Activated effector memory CD4-positive, alpha-beta T cell treated with anti-CD3 and anti-CD28 coated beads, Interleukin-2, amount 50 U/mL, for 16 hours (primary cell): ENCODE measurements at places on chromosomes 2 and 18.

DNA sequence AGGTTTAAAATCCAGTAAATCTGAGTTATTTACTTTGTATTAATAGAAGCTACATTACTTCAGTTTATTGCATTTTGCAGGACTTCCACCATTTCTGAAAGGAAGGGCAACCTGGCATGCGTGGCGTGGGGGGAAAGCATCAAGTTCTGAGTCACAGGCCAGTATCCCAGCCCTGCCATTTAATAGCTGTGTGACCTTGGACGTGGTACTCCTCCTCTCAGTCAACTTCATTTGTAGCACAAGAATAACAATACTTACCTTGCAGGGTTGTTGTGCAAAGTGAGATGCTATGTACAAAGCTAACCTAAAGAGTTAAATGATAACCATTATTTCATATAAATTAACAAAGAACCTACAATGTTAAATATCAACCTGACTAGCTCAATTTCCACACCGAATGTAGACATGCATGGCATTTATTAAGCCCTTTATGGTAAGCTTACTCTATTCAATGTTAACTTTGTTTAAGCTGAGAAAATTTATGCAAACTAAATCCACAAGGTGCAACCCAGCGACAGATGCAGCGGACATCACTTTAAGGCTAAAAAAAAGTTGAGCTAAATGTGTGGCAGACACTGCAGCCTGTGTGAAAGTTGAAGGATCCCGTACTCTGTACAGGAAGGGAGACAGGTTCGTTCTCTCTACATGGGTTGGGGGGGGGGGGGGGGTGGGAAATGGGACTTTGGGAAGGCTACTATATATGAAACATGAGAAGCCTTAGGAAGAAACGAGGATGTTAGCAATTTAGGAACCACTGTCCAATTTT, 17.2 kb upstream of the STPG4 start:
- DNase-seq, result no peak

DNA sequence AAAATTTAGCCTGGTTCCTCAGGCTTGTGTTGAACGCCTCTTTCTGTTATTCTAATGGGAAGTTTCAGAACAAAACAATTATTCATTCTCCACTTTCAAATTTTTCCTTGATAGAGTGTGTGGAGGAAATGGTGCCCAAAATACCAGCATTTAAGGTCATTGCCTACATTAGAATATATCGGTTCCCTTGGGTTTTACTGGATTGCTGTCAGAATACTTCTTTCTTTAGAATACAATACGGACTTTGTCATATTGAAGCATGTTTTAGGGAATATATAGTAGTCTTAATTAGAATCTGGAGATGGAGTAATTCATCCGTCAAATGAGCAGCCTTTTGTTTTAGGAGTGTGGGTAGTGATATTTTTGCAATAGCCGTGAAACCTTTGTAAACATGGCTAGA, 13.3 kb downstream of the LIMS1 start:
- DNase-seq, result no peak

DNA sequence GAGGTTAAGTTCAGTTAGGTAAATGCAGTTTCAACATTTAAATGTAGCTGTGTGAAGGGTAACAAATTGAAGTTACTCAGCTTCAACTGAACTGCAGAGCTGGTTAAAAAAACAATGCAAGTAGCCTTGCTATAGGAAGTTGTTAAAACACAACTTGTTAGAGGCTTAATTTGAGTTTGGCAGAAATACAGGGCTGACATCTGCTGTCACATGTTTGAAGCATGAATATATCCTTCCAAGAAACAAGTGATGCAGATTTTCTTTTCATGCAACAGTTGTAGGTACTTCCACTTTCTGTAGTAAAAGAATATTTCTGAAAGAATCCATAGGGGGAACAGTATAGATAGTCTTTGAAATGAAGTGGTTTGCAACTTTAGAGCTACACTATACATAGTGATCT, 208.7 kb upstream of the RASGRP3 start:
- DNase-seq, result no peak

DNA sequence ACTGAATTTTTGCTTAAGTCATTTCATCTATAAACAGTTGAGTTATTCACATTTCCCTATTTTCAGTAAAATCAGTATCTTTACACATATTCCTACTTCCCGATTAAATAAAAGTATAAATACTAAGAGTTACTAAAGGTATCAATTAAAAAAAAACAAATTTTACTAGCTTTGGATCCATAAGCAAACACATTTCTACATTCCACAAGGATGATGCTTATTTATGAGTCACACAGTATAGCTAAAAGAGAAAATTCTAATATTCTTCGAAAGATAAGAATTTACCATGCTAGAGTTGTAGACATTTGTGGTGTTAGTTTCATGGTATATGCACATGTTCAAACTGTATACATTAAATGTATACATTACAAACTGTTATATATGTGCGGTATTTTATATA, 23.7 kb downstream of the PGAP1 start:
- no peak for DNase-seq

GRCh38 chr18:10378688-10379420, 75.6 kb upstream of the APCDD1 start:
- DNase-seq, result no peak

DNA sequence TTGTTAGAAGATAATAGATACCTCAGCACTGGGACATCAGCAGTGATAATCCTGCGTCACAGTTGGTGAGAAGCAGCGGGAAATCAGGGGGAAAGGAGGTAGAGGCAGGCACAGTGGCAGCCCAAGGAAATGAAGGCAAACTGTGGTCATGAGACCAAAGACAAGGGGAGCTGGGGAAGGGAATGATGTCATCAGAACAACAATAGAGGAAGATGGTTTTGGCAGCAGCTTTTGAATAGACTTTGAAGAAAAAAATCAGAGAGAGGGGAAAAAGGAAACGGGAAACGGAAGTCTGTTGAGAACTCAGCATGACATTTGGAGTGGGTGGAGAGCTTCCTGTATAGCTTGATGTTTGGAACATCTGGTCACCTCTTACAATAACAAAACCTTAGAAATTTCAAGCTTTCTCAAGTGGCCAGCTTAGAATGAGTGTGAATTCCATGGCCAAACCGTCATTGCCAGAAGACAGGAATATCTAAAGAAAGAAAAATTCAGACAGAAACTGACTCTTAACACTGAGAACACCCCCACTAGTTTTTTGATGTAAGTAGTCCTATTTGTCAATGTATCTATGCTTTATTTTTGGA, 18.4 kb upstream of the YES1 start:
- DNase-seq, result peak; percentile 69

DNA sequence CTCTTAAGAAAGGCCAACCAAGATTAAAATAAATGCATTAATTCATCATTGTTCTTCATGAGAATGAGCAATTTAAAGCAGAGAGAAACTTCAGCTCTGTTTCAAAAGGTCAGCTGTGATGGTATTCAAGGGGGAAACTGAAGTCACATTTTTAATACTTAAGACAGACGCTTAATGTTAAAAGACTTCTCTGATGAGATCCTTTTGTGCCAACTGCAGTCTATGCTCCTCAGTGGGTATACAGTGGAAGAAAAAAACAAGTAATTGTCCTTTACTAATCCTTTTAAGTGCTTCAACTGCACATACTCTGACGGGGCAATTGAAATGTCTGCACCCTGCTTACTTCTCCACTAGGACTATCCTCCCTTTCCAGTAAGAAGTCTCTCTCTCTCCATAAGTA, 309.7 kb downstream of the GULP1 start:
- DNase-seq, result no peak

DNA sequence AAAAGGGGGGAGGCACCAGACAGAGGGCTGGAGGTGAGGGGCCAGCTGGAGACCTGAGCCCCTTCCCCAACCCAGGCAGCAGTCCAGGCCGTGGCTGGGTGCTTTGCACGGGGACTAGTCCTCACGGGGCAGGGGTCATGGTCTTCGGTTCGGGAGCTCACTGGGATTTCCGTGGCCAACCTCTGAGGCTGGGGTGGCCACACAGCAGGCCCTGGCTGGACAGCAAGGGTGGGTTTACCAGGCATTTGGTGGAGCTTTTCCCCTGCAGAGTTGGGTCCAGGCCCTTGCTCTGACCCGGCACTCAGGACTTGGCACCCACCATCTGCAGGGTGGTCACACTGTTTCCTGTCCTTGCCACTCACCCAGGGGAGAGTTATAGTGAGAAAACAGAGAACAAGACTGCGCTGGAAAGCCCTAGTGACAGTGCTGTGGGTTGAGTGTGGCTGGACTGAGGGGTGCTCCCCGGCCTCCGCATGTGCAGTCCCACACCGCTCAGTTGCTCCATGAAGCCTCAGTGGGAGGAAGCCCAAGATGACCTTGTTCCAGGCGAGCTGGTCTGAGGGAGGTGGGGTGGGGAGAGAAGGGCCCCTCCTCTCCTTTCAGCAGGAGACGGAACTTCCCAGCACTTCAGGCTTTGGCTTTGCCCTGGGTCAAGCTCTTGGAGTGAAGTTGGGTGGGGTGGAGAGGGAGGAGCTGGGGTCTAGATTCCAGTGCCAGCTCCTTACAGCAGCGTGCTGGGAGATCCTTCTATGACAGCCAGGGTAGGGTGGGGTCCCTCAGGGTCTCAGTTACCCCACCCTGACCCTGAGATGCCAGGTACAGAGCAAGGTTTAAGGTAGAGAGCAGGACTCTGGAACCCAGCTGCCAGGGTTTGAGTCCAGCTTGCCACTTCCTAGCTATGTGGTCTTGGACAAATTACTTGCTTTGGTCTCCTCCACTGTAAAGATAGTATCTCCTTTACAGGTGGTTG, 219.8 kb downstream of the DYSF start:
- DNase-seq, result peak; percentile 60

- DNase-seq, result no peak
These were observed 9.5 kb upstream of the RPRM start for GRCh38 chr2:153488072-153488471.

GRCh38 chr2:62787386-62787785, 81.9 kb downstream of the EHBP1 start:
- DNase-seq, result no peak

- no peak for DNase-seq
These were observed 120.1 kb downstream of the CACNB4 start for GRCh38 chr2:151978709-151979108.

DNA sequence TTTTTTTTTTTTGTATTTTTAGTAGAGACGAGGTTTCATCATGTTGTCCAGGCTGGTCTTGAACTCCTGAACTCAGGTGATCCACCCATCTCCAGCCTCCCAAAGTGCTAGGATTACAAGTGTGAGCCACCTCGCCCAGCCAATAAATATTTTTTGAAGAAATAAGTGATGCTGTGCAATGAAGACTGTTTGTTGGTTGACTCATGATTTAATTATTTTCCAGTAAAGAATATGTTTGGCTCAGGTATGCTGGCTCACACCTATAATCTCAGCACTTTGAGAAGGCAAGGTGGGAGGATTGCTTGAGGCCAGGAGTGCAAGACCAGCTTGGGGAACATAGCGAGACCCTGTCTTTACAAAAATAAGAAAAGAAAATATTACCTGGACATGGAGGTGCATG, 41.8 kb upstream of the LPIN2 start:
- no peak for DNase-seq

DNA sequence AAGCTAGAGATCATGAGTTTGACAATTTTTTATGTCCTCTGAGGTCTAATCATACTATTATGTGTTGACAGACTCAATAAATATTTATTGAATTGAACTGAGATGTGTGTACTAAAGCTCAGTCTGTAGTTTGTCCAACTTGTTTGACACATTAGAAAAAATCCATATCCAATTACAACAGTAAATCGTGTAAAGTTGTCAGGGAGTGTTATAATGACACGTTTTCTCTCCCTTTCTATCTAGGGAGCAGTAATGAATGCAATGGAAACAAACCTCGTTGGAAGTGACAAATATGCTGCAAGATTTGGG, 28.4 kb downstream of the ITGA4 start:
- no peak for DNase-seq

DNA sequence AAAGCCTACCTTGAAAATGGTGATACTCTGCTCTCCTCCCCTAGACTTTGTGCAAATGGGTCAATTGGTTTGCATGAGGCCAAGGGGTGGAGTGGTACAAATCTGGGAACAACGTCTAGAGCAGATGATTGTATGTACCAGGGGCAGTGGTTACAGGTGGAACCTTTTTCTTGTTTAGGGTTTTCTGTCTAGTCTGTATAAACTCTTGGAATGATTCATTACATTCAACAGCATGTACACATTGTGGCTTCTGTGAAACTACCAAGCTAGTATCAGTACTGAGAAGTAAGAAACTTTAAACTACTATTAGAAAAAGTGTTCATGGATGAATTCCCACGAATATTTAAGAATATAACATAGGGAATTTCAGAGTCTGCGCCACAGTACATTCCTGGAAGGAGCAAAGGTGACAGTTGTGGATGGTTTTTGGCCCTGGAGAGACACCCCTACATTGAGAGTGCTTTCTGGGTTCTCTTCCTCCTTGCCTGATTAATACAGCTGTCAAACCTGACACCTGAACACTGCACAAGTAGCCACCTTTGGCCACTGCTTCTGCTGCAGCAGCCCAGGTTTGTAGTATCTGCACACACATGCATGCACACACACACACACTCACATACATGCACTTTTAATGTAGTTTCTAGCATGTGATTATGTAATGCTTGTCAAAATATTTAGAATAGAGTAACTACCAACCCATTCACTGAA, 30.0 kb downstream of the CFAP221 start:
- no peak for DNase-seq

GRCh38 chr2:109305490-109306167, 176.6 kb downstream of the SH3RF3 start:
- DNase-seq, result no peak

GRCh38 chr2:239179851-239180371, 220.9 kb downstream of the HDAC4 start:
- peak; percentile 60 for DNase-seq

DNA sequence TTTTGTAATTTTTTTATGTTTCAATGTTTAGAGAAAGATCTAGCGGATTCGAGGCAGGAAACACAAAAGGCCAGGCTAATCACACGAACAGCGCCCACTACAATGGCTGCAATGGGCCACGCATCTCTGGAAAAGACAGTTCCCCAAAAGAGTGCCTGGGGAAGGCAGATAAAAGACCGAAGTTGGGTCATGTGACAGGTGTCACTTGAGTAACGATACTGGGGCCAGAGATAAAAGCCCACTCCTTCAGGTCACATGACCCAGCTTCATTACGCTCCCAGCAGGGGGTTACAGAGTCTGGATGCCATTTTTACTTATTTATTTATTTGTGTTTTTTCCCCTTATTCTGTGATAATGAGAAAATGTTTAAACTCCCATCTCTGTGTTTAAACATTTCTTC, 95.4 kb downstream of the CDK15 start:
- no peak for DNase-seq

GRCh38 chr2:48169141-48169592, 262.9 kb upstream of the FBXO11 start:
- no peak for DNase-seq

GRCh38 chr2:85578243-85579180, 1.1 kb downstream of the VAMP8 start:
- DNase-seq, result no peak

GRCh38 chr2:207395535-207396251, 134.1 kb upstream of the CREB1 start:
- DNase-seq, result no peak

- no peak for DNase-seq
These were observed 21.3 kb downstream of the APCDD1 start for GRCh38 chr18:10475654-10476291.
